ENCODE measurements at places on chromosomes 16 and 17.

DNA sequence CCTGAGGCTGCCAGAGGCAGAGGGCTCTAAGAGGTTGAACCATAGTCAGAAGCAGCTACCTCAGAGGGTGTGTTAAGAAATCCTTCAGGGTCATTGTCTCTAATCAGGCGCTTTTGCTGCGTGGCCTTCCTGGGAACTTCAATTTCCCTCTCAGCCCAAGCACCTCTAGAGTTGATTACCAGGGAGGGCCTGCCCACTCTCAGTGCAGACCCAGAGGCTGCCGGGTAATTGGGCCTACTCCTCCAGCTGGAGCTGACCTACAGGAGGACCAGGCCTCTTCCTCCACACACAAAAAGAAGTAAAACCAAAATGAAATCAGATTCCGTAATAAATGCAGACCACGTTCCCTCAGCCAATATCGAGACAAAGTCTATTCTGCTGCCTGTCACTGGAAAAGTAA lies 305.0 kb upstream of the CCL2 start:
- no peaks in the 10 kb centered on the region for H3K4me1 ChIP-seq
- no peak for DNase-seq
- H3K27ac ChIP-seq = no peak overlapping the region
- H3K36me3 ChIP-seq = no peaks in the 10 kb centered on the region
- H3K4me3 ChIP-seq = no peak overlapping the region

GRCh38 chr16:25138130-25138529 lies 26.6 kb downstream of the LCMT1 start:
- no peak for DNase-seq
- H3K4me1 ChIP-seq = no peaks in the 10 kb centered on the region
- H3K27me3 ChIP-seq = no peaks in the 10 kb centered on the region
- no peak overlapping the region for H3K4me3 ChIP-seq

DNA sequence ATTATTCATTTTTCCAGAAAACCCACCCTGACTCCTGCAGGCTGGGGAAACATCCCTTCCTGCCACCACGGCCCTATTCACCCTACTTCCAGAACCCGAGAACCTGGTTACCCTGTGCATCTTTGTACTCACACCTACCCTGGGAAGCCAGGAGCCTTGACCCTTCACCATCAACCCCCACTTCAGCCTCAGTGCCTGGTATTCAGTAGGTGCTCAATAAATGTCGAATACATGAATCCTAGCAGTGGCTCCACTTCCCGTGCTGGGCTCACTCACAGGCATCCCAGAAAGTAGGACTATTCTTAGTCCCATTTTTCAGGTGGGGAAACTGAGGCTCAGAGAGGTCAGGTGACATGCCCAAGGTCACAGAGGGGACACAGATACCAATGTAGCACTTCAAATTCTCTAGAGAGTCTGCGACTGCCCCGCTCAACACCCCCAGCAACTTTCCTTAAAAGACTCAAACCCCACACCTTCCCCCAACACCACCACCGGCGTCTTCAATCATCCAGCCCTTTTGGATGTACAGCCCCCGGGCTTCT lies 36.1 kb upstream of the CMIP start:
- no peaks in the 10 kb centered on the region for H3K36me3 ChIP-seq
- H3K27me3 ChIP-seq = no peaks in the 10 kb centered on the region
- H3K4me1 ChIP-seq = peaks cover 24% of the 10 kb centered on the region
- H3K4me3 ChIP-seq = no peak overlapping the region

GRCh38 chr16:62965831-62966230 lies 929.6 kb upstream of the CDH8 start:
- H3K36me3 ChIP-seq = no peaks in the 10 kb centered on the region
- no peaks in the 10 kb centered on the region for H3K27me3 ChIP-seq
- peak; percentile 6 for DNase-seq
- H3K27ac ChIP-seq = no peak overlapping the region
- H3K4me1 ChIP-seq = no peaks in the 10 kb centered on the region

GRCh38 chr16:85279825-85280545 lies 167.7 kb upstream of the CIBAR2 start:
- DNase-seq = no peak
- H3K36me3 ChIP-seq = no peaks in the 10 kb centered on the region
- H3K4me1 ChIP-seq = no peaks in the 10 kb centered on the region
- no peaks in the 10 kb centered on the region for H3K27me3 ChIP-seq

DNA sequence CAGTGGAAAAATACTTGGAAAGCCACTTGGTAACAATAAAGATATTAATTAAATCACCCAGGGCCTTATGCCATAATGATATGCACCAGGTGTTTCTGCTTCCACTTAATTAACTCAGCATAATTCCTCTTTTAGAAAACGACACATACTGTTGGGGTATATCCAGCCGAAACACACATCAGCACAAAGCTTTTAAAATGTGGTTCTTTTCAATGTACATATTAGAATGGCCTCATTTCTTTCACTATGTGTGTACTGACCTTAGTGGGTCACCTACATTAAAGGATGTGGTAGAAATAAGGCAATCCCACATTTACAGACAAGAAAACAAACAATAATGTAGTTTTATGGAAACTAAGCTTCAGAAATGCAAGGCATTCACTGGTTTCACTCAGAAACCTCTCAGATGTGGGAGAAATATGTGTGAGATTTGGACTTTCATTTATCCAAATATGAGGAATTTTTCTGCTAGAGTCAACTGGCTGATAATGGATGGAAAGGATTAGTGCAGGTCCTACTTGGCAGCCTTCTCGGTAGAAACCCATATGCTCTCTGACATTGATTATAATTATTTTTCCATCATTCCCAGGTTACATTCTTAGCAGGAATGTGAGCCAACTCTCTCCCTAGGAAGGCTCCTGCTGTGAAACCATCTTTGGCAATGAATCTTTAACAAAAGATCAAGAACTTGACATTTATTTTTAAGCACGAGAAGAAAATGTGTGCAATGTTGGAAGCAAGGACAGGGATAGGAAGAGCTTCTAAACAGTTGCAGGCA lies 66.7 kb upstream of the DHX40 start:
- no peak overlapping the region for H3K4me3 ChIP-seq
- DNase-seq = no peak
- H3K4me1 ChIP-seq = no peaks in the 10 kb centered on the region
- H3K27me3 ChIP-seq = no peaks in the 10 kb centered on the region

DNA sequence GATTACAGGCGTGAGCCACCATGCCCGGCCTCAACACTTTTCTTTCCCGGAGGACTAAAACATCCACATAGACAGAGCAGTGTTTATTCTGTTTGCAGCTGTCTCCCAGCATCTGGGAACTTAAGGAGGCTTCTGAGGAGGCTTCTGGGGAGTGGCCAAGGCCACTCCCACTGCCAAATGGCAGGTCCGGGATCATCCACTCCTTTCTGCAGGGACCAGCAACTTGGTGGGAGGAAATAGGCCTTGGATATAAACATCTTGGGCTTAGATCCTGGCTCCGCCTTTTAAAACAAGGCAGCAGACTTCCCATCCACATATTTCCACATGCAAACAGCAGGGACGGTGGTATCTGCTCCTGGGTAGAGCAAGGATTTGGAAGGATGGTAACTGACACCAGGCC lies 14.1 kb upstream of the SPATA32 start:
- no peak overlapping the region for H3K4me3 ChIP-seq
- no peak overlapping the region for H3K27ac ChIP-seq
- H3K27me3 ChIP-seq = no peaks in the 10 kb centered on the region
- H3K36me3 ChIP-seq = peaks cover 64% of the 10 kb centered on the region
- no peak for DNase-seq

- peaks cover 25% of the 10 kb centered on the region for H3K4me1 ChIP-seq
- H3K4me3 ChIP-seq = peak overlapping the region; percentile 82
- H3K27me3 ChIP-seq = no peaks in the 10 kb centered on the region
- H3K27ac ChIP-seq = peak overlapping the region; percentile 71
Measured at GRCh38 chr16:89720551-89720812, 216 bp downstream of the VPS9D1 start.

GRCh38 chr16:51393381-51394005 lies 242.4 kb upstream of the SALL1 start:
- DNase-seq = no peak
- H3K27me3 ChIP-seq = no peaks in the 10 kb centered on the region
- no peak overlapping the region for H3K4me3 ChIP-seq
- H3K27ac ChIP-seq = no peak overlapping the region
- peaks cover 7% of the 10 kb centered on the region for H3K4me1 ChIP-seq
- H3K36me3 ChIP-seq = no peaks in the 10 kb centered on the region

DNA sequence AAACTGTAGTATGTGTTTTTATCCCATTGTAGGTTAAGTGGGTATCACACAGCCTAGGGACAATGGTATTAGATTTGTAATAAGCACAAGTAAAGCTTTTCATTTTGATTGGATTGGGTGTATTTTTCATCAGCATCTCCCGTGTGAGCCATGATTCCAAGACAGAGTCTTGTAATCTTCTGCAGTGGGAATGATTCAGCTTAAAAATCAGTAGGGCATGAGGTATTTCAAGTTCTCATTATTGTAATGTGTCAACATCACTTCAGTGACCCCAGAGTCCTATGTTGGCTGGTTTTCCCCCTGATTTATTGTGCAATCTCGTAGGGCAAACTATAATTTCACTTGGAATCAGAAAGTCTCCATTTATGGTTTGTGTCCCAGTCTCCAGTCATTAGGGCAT lies 833.2 kb upstream of the RBFOX1 start:
- no peak for DNase-seq
- H3K36me3 ChIP-seq = no peaks in the 10 kb centered on the region
- H3K4me3 ChIP-seq = no peak overlapping the region
- H3K4me1 ChIP-seq = no peaks in the 10 kb centered on the region
- no peak overlapping the region for H3K27ac ChIP-seq

- H3K27ac ChIP-seq = no peak overlapping the region
- no peak overlapping the region for H3K4me3 ChIP-seq
- no peak for DNase-seq
- no peaks in the 10 kb centered on the region for H3K4me1 ChIP-seq
Measured at GRCh38 chr16:68216240-68216639, 19.7 kb downstream of the ESRP2 start.

DNA sequence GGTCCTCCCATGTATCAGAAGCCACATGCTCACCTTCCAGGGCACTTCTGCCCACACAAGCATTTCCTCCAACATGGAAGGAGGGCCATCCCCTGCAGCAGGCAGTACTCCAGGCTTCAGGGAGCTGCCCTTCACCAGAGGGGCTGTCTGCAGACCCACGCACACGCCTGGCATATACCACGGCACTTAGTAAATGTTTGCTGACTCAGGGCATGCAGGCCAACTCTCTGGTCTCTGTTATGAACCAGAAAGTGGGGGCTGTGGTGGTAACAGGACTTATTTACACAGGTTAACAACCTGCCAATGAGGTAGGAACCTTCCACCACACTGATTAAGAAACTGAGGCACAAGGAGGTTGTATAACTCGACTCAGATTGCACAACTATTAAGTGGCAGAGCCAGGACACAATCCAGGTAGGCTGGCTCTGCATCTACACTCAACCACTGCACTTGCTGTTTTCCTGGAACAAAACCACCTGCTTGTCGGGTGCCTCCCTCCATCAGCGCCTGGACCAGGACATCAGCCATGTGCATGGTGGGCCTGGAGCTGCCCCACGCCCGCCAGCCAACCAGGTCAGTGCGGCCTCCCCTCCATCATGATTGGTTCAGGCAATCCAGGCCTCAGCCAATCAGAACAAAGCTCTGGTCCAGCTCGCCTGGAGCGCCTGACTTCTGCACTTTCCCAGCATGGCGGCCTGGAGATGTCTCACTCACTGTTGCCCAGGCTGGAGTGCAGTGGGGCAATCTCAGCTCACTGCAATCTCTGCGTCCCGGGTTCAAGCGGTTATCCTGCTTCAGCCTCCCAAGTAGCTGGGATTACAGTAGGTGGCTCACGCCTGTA lies 19.2 kb downstream of the ACTG1 start:
- H3K4me1 ChIP-seq = no peaks in the 10 kb centered on the region
- no peak overlapping the region for H3K27ac ChIP-seq
- DNase-seq = no peak
- no peak overlapping the region for H3K4me3 ChIP-seq

DNA sequence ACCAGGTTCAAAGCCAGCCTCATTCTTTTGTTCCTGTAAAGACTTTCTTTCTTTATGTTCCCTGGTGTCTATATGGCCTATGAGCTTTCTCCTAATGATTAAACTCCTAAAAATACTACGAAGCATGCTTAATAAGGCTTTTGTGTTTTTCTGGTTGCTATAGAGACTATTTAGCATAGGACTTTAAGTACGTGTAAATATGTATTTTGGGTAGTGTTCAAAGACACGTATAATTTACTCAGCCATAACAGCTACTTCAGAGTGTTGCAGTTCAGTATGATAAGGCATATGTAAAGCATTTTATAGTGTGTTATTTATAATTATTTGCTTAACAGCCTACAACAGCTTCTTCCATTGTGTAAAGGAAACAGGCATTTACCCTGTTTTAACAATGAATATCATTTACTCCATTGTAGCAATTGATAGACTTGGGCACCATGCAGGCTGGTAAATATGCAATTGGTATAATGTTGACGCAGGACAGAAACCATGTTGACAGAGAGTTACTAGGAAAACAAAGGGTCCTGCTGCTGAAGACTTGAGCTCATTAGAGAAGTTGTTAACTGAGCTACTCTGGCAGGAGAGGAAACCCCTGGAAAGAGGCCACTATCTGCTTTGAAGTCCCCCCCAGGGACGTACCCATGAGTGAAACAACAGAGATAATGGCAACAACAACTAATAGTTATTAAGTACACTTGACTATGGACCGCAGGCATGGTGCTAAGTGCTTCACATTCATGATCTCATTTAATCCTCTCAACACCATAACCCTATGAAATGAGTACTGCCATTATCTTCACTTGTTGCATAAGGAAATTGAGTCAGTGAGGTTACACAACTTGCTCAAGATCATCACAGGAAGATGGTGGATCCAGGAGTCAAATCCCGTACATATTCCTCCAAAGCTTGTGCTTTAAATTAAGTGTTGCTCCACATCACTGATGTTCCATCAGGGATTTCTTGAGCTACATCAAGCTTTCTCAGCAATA lies 342.2 kb upstream of the DYNLRB2 start:
- H3K4me1 ChIP-seq = peaks cover 30% of the 10 kb centered on the region
- H3K36me3 ChIP-seq = no peaks in the 10 kb centered on the region
- no peak overlapping the region for H3K4me3 ChIP-seq
- peak overlapping the region; percentile 95 for H3K27ac ChIP-seq
- no peaks in the 10 kb centered on the region for H3K27me3 ChIP-seq

GRCh38 chr16:72464597-72465368 lies 292.8 kb upstream of the PMFBP1 start:
- H3K27ac ChIP-seq = no peak overlapping the region
- no peaks in the 10 kb centered on the region for H3K36me3 ChIP-seq
- no peaks in the 10 kb centered on the region for H3K4me1 ChIP-seq
- H3K4me3 ChIP-seq = no peak overlapping the region
- DNase-seq = no peak
